ENCODE measurements at places on chromosomes 4 and X.

- peak; percentile 88 for DNase-seq
Observed at GRCh38 chrX:9562851-9563250, 98.0 kb downstream of the TBL1X start.

- DNase-seq, result no peak
Observed at GRCh38 chr4:3481113-3481531, 18.0 kb downstream of the DOK7 start.

GRCh38 chr4:110640576-110640975, 17.7 kb upstream of the PITX2 start:
- no peak for DNase-seq

GRCh38 chrX:137695417-137695816, 129.5 kb downstream of the ZIC3 start:
- no peak for DNase-seq

All from brain microvascular endothelial cell (primary cell).